GM12892 (cell line): ENCODE measurements at places on chromosomes 13 and 19.

DNA sequence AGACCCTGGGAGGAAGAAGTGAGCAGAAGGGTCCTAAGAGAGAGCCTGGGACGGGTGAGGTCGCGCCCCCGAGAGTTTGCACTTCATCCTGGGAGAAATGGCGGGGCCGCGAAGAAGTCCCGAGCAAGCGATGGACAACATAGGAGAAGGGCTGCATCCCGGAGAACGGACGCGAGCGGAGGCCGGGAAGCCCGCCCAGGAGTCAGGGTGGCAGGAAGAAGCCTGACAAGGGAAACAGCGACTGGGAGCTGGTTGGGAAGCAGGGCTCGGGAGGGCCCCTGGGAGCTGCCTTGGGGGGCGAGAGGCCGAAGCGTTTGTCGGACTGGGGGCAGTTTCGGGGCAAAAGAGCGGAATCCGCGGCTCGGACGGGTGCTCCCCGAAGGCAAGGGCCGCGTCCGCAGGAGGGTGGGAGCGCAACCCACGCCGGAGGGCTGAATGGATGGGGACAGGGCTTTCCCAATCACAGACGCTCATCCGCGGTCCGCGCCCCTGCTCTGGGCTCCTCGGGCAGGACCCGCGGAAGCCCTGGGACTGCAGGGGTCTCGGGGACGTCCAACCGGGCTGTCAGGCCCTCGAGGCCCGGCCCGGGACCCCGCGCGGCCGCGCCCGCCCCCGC, 469 bp downstream of the ABHD17A start:
- DNase-seq, result no peak

- DNase-seq, result no peak
Observed at GRCh38 chr13:113901231-113901630, 37.4 kb upstream of the GAS6 start.

GRCh38 chr19:37950471-37951175, 43.6 kb downstream of the SIPA1L3 start:
- DNase-seq, result no peak

DNA sequence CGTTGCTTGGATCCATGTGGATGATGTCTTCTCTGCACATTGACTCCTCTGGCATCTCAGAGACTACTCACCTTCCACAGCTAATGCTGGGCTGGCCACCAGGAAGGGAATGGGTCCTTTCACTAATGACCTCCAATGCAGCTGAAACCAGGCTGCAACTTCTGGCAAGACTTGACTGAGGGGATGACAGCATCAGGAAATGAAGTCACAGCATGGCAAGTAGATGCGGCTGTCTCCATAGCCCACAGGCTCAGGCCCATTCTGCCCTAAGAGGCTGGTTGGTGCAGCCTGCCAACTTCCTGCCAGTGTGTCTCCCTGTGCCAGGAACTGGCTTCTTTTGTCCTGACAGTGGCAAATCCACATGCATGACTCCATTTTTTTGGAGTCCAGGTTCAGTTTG, 467.3 kb downstream of the TSHZ3 start:
- DNase-seq, result no peak

DNA sequence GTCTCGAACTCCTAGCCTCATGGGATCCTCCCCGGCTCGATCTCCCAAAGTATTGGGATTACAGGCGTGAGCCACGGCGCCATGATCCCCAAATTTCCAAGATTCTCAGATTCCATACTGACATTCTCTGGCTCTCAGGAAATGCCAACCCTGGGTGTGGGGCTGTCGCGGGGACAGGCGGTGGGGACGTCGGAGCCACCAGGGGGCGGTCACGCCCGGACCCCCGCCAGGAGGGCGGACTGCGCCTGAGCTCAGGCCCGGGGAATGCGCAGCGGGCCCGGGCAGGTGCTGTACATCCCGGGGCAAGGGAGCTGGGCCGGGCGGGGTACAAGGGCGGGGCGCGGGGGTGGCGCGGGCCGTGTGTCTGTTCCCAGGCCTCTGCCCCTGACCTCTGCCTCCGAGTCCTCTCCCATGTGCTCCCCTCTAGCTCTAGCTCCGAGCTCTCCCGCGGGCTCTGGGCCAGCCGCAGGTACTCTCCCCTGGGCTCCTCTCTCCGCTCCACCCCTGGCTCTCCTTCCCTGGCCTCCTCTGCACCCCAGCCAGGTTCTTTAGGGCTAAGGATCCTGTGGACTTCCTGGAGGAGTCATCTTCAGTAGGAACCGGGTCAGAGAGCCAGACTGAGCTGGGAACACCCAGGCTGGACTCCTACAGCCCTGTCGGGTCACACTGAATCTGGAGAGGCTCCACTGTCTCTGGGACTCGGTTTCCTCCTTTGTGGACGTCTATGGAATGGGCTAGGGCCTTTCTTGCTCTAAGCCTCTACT, 2.4 kb downstream of the PPP1R13L start:
- peak; percentile 53 for DNase-seq

DNA sequence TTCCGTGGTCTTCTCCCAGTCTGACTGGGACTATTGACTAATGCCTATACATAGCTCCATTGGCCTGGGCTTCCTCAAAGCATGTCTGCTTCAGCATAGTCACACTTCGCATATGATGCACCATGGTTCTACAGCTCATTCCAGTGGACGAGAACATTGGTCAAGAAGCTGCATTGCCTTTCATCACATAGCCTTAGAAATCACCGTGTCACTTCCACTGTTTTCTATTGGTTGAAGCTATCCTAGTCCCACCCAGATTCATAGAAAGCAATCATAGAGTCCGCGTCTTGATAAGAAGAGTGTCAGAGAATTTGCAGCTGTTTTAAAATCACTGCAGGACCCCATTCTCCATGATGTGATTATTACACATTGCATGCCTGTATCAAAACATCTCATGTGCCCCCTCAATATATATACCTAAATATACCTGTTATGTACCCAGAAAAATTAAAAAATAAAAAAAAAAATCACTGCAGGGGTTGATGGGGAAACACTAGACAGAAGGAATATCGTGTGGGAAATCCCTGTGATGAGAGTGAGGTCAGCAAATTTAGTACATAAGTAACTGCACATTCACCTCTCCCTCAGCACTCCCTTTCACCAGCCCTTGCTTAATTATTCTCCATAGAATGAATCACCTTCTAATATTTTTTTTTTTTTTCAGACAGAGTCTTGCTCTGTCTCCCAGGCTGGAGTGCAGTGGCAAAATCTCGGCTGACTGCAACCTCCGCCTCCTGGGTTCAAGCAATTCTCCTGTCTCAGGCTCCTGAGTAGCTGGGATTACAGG, 2.2 kb upstream of the ARHGAP33 start:
- no peak for DNase-seq

GRCh38 chr19:44260343-44260681, 626 bp downstream of the ZNF233 start:
- DNase-seq, result no peak

GRCh38 chr13:51033421-51034185, 77.5 kb downstream of the C13orf42 start:
- DNase-seq, result no peak

DNA sequence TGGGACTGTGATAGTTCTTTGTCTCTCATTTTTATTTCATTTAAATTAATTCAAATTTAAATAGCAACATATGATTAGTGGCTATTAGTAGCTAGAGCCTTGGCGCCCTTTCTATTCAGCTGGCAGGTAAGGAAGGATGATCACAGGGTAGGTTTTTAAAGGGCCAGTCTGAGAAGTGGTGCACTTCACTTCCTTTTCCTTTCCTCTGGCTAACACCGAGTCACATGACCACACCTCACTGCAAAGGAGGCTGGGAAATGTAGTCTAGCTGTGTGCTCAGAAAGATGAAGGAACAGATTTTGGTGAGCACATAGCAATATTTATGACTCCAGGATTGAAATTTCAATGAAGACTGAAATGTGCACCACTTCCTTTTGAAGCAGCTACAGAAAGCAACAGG, 128.7 kb downstream of the TSHZ3 start:
- DNase-seq, result no peak

DNA sequence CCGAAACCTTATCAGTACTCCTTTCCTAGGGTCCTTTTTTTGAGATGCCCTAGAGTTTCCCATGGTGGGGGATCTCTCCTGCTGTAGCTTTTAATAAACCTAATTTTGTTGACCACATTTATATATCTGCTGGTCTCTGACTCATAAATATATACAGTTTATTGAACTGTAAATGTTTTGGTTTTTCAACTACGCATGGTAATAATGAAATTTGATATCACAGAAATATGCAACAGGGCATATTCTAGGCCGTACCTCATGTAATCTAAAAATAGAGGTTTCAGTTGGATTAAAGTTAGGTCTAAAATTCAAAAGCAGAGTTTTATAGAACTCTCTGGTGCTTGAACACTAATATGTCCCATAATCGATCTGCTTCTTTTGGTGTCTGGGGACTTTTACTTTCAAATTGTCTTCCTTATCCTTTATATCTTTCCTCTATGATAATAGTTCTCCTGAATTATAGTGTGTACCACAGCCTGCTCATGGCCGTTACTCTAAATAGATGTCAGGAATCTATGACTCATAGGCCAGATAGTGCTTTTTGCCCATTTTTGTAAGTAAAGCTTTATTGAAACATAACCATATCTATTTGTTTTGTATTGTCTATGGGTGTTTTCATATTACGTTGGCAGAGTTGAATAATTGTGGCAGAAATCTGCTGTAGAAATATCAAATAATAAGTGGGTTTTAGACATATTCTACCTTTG, 324.8 kb upstream of the PCDH9 start:
- no peak for DNase-seq

DNA sequence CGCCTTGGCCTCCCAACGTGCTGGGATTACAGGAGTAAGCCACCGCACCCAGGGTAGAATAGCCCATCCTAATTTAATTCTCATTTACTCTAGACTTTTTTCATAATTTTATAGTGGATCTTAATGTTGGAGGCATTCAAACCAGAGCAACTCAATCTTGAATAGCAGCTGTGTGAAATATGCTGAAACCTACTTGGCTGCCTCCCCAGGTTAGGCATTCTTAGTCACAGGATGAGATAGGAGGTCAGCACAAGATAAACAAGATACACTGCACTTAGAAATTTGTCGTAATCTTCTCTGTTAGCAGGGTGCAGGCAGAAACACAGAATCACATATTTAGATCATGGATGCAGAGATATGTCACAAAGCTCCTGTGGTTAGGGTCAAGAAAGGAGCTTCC, 2.7 kb upstream of the ZNF43 start:
- DNase-seq, result no peak

- DNase-seq, result no peak
Observed at GRCh38 chr19:46365561-46365960, 18.7 kb downstream of the PPP5C start.

GRCh38 chr13:20073775-20074174, 87.1 kb downstream of the GJA3 start:
- no peak for DNase-seq

DNA sequence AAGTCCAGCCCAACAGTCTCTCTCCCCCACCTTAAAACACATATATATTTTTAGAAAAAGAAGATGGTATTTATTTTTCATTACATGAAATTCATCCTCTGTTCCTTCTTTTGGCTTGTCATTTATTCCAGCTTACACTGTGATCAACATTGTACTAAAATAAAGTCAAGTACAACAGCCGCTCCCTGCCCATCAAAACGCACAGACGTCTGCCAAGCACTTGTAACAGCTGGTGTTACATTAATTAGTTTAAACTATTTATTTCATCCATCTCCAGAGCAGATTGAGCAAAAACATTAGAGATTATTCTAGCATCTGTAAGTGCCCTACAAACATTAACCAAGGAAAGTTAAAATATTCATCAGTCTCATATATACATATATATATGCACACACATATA, 350.5 kb downstream of the DACH1 start:
- DNase-seq, result no peak

- no peak for DNase-seq
Observed at GRCh38 chr13:104310861-104311260, 1244.6 kb upstream of the SLC10A2 start.

- no peak for DNase-seq
Observed at GRCh38 chr13:112733112-112733511, 43.3 kb downstream of the ATP11A start.

DNA sequence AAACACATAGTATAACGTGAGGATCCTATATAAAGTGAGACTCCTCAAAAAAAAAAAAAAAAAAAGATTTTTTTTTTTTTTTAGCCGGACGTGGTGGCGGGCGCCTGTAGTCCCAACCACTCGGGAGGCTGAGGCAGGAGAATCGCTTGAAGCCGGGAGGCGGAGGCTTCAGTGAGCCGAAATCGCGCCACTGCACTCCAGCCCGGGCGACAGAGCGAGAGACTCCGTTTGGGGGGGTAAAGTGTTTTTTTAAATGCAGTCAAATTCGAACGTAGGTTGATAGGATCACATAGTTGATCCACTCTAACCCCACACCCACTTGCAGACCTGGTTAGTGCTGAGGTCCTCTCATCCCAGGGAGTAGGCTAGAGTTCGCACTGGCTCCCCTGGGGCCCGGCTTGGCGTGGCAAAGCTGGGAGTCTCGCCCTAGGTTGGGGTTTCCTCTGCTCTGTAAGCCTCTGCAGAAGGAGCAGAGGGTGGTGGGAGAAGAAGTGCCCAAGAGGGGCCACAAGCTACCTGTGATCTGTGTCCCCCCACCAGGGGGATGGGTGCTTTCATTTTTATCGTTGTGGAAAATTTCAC, 6.5 kb downstream of the RNF225 start:
- no peak for DNase-seq

GRCh38 chr19:28614634-28615545, 598.1 kb downstream of the UQCRFS1 start:
- DNase-seq, result no peak

GRCh38 chr13:77697217-77698103, at the start of gene SLAIN1:
SLAIN1 (plus strand) TSS chr13:77697687; CDS start chr13:77697914, 227 bp downstream.
- DNase-seq, result peak; percentile 71

GRCh38 chr13:37134411-37135041, 29.1 kb upstream of the CSNK1A1L start:
- no peak for DNase-seq

DNA sequence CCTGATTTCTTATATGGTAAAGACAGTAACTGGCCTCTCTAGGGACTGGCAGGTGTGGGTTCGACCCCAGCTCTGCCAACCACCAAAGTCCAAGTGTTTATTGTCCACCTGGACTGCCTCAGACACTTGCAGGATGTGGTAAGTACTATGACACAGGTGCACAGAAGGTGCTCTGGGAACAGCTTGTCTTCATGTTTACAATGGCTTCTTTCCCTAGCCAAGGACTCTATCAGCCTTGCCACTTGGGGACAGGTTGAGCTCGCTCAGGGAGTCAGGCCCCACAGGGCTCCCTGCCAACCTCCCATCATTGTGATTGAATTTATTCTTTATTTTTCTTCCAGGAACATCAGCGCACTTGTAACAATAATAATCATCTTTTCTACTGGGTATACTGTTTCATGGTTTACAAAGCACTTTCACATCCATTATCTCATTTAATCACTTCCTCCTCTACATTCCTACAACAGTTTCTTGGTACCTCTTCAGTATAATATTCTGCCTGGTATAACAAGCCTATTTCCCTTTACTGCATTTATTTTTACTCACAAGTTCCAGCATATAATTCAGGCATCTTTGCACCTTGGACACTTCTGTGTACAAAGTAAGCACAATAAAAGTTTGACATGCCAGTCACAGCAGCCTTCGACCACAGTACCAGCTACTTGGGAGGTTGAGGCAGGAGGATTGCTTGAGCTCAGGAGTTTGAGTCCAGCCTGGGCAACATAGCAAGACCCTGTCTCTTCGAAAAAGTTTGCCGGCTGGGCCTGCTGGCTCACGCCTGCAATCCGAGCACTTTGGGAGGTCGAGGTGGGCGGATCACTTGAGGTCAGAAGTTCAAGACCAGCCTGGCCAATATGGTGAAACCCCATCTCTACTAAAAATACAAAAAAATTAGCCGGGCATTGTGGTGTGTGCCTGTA, 24.2 kb upstream of the GATAD2A start:
- DNase-seq, result no peak
